EH (cell line): ENCODE measurements at places on chromosomes 1 and 21.

- DNase-seq, result no peak
These were observed 32.0 kb downstream of the MACO1 start for GRCh38 chr1:25462732-25463131.

GRCh38 chr1:92854101-92854785, 22.4 kb downstream of the RPL5 start:
- no peak for DNase-seq

DNA sequence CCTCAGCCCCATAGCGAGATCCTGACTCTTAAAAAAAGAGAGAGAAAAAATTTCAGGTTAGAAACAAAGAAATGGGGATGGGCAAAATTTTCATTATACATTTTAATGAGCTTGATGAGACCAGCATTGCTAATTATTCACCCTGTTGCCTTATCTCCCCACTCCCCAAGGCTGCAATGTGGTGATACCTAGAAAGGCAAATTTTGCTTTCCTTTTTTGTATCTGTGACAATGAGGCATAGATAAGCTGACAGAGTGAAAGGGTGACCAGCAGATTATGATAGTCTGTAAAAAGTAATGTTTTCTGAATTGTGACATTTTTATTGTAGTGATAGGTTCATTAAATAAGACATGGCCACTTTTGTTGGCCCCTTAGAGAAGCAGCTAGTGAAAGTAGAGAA, 12.9 kb downstream of the SRRM1 start:
- no peak for DNase-seq

GRCh38 chr1:52268372-52268771, 97.6 kb downstream of the CC2D1B start:
- DNase-seq, result peak; percentile 18

- DNase-seq, result no peak
These were observed 19.0 kb downstream of the ADORA1 start for GRCh38 chr1:203146537-203146936.

- DNase-seq, result peak; percentile 92
These were observed at the start of gene PANK4 for GRCh38 chr1:2525920-2526823. TSS of gene PANK4 (minus strand) at chr1:2526596. CDS start at chr1:2526587, 9 bp downstream.

GRCh38 chr1:240928265-240928664, 316.3 kb upstream of the GREM2 start:
- no peak for DNase-seq

DNA sequence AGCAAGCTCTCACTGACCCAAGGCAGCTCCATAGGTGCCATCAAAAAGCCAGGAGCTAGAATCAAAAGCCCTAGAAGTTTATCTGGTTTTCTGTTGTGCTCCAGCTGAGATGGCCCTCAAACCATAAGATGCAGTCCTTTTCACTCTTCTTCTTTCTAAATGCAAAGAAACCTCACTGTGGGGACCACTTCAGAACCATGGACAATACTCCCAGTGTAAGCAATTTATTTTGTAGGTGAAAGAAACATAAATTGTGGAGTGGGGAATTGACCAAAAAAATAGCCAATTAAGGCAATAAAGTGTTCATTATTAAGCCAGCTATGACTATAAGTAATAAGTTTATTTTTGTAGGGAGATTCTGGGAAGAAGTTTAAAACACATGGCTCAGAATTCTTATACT, 1399.9 kb downstream of the PLA2G4A start:
- no peak for DNase-seq

GRCh38 chr1:205915354-205915990, 27.8 kb downstream of the SLC26A9 start:
- peak; percentile 24 for DNase-seq

GRCh38 chr1:25766721-25767436, 33.1 kb upstream of the SELENON start:
- no peak for DNase-seq

GRCh38 chr21:35672313-35672712, 388.0 kb downstream of the SETD4 start:
- DNase-seq, result no peak

DNA sequence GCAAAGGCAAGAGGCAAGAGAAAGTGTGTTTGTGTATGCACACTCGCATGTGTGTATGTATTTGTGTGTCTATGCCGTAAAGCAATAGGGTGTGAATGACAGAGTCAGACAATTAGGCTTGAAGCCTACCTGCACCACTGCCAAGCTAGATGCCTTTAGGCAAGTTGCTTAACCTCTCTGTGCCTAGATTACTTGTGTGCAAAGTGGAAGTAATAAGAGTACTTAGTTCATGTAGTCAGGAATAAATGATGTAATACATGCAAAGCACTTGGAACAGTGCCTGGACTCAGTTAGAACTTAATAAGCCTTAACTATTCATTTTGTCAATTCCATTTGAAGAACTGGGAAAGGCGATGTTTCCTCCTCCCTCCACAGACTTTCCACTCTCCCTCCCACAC, 31.7 kb downstream of the LAMB3 start:
- DNase-seq, result peak; percentile 38

DNA sequence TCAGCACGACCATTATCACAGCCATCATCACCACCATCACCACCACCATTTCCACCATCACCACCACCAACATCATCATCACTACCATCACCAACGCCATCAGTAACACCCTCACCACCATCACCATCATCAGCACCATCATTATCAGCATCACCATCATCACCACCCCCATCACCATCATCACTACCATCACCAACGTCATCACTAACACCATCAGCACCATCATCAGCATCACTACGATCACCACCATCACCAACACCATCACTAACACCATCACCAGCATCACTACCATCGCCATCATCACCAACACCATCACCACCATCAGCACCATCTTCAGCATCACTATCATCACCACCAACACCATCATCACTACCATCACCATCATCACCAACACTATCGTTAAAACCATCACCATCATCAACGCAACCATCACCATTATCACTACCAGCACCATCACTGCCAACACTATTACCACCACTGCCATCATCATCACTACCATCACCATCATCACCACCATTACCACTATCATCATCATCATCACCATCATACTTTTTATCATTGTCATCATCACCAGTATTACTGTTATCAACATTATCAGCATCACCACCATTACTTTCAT, 1.3 kb downstream of the TAS1R2 start:
- no peak for DNase-seq

- no peak for DNase-seq
These were observed 801 bp upstream of the C2CD4D start for GRCh38 chr1:151840421-151840820.

GRCh38 chr1:240497908-240498307, 114.0 kb downstream of the GREM2 start:
- DNase-seq, result no peak

GRCh38 chr1:89355056-89355455, 8.8 kb upstream of the GBP6 start:
- no peak for DNase-seq

GRCh38 chr1:198598796-198599321, 40.0 kb upstream of the PTPRC start:
- DNase-seq, result no peak

- no peak for DNase-seq
These were observed 38.1 kb upstream of the GPR153 start for GRCh38 chr1:6298940-6299465.

GRCh38 chr1:179342740-179343404, 22.9 kb upstream of the AXDND1 start:
- no peak for DNase-seq

GRCh38 chr1:185907246-185907645, 173.1 kb downstream of the HMCN1 start:
- DNase-seq, result peak; percentile 22

GRCh38 chr1:158371188-158371953, 17.7 kb downstream of the CD1E start:
- no peak for DNase-seq

DNA sequence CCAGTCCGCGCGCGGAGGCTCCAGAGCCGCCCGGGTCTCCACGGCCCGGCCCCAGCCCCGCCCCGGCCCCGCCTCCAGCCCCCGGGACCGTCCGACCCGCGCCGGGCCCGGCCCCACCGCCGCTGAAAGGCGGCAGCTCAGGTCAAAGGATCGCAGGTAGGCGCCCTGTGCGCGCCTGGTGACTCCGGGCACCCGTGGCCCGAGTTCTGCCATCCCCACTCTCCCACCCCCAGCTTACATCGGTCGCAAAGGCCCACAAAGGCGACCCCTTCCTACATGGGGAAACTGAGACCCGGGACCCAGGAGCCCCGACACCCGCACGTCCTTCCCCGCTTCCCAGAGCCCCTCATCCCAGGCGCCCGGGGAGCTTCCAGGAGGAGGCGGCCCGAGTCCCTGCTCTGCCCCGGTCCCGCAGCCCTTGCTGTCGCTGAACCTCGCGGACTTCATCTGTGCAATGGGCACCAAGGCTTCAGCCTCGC, at the start of gene TMEM200B:
Gene TMEM200B (minus strand): TSS at position 17 of the 479 bp plus-strand sequence. CDS start 2,075 bp downstream, outside the sequence.
- peak; percentile 49 for DNase-seq

- DNase-seq, result no peak
These were observed 27.4 kb upstream of the GJA9 start for GRCh38 chr1:38908821-38909220.

DNA sequence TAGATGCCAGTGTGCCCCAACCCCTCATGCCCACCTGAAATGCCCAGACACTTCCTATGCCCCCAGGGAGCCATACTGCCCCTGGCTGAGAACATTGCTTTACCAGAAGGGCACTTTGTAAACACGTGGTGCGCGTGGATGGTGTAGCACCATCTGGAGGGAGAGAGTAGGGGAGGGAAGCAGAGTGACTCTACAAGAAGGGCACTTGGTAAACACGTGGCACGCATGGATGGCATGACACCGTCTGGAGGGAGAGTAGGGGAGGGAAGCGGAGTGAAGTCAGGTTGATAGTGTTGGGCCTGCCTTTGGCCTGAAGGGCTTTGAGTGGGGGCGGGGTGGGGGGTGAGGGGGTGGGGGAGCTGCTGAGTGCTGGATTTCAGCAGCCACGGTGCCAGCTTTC, 324.0 kb upstream of the VAMP3 start:
- no peak for DNase-seq

- DNase-seq, result no peak
These were observed 4.2 kb downstream of the GSTM4 start for GRCh38 chr1:109659997-109660690.

- DNase-seq, result no peak
These were observed 57.9 kb upstream of the SSBP3 start for GRCh38 chr1:54464031-54464476.

DNA sequence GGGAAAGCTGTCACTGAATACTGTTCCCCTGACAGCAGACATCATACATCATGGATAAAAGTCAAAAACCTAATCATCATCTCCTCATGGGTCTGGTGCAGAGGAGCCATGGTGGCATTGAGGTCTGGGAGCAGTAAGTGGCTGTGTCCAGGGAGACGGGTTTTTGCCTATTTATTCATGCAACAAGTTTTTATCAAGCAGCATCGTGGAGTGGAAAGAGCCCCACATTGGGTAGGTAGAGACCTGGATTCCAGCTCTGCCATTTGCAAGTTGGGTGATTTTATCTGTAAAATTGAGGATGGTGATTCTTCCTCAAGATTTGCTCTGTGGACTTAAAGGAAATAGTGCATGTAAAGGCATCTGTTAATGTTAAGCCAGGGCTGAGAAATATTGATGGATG, 4.2 kb downstream of the CACHD1 start:
- no peak for DNase-seq

GRCh38 chr1:150072959-150073358, 5.4 kb downstream of the VPS45 start:
- DNase-seq, result peak; percentile 41

DNA sequence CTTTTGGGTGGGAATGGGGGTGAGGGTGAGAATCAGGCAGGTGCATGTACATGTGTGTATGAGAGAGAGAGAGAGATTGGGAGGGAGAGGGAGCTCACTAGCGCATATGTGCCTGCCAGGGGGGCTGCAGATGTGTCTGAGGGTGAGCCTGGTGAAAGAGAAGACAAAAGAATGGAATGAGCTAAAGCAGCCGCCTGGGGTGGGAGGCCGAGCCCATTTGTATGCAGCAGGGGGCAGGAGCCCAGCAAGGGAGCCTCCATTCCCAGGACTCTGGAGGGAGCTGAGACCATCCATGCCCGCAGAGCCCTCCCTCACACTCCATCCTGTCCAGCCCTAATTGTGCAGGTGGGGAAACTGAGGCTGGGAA, 95.0 kb downstream of the EPHB2 start:
- no peak for DNase-seq

- DNase-seq, result peak; percentile 14
These were observed 6.3 kb upstream of the TRIM33 start for GRCh38 chr1:114517348-114517747.

GRCh38 chr1:241131636-241132194, 225.3 kb downstream of the RGS7 start:
- no peak for DNase-seq
